ENCODE measurements at places on chromosomes 3 and 15.

DNA sequence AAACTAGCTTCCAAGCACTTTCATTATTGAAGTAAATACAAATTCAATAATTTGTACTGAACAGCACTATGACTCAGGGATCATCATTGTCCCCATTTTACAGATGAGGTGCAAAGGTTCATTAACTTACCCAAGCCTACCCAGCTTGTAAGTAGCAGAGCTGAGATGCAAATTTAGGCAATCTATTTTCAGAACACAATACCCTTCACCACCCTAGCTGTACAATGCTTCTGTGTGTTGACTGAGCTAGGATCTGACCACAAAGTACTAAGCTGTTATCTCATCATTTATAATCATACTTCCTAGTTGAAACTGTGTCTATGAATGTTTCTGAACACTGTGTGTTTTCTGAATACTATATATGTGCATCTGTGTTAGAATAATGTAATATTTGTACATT, 3.2 kb upstream of the ILDR1 start:
- DNase-seq: no peak

GRCh38 chr3:20905210-20905805, 719.3 kb upstream of the SGO1 start:
- no peak for DNase-seq

DNA sequence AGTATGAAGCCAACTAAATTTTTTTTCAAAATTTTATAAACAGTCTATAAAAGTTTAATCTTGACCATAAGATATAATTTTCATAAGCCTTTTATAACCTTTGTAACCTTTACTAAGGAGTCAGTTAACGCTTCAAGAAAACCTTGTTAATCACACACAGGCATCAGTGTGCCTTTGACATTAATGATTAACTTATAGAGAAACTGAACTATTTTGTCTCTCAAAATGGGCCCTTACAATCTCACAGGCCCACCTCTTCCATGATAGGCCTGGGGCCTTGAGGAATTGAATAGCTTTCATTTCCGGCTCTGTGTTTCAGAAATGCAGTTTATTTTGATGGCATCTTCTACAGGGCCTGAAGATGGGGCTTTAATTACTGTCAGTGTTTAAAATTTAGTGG, 70.1 kb downstream of the CD200 start:
- no peak for DNase-seq

DNA sequence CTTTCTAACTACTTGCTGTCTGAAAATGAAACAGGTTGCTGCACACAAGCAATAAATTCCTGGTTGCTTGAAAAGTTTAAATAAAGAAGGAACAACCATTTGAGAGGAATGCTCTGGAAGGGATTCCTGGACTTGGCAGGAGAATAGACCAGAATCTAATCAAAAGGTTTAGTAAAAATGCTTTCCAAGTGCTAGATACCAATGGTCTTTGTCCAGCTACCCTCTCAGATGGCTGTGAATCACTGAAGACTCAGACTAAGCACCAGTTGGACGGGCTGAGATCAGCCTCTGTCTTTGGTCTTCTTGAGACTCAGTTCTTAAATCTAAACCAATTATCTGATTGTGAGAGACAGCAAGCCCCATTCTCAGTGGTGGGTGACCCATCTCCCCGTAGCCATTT, 27.7 kb upstream of the LPP start:
- peak; percentile 25 for DNase-seq

GRCh38 chr15:60130398-60130797, 126.3 kb downstream of the FOXB1 start:
- no peak for DNase-seq

DNA sequence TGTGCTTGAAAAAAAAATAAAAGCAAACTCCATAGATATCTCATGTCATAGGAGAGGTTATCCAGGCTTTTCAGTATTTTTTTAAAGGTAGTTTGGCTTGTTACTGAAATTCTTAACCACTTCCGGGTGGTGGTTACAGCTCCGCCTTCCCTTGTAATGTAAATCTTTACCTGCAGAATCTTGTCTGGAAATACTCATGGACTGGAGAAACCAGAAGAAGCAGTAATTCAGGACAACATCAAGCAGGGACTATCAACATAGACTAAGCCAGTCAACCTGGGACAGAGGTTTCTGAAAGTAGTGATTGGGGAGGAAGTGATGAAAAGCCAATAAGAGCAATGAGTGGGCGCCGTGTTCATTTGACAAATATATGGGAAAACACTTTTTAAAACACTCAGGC, 78.9 kb upstream of the SKOR1 start:
- DNase-seq: no peak

GRCh38 chr15:101496198-101496986, 6.9 kb upstream of the PCSK6 start:
- DNase-seq: no peak

DNA sequence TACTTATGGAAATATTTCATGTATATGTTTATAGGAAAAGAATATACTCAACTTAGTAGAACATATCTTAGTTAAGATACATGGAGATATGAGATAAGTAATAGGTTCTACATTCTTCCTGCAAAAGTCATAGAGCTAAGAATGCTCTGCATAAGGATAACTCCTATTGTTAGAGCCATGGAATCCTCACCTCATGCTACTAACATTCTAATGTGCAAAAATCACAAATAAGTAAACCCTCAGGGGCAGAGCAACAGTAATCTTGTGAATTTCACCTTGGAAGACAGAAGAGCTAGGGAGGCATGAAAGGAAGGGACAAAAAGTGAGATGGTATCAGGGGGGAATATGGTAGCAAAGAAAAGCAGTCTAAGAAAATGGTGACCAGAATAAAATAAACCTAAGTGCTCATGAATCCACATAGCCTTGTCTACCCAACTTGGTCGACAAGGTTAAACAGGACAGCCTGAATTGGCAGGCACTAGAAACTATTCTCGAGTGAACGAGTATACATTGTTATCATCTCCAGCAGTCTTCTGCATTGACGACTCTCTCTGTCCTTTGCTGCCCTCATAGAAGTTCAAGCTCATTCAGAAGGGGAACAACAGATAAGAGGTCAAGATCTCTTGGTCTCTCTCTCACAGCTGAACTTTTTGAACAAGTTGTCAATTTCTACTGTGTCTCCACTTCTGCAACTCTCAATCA, 52.8 kb downstream of the XRN1 start:
- DNase-seq: no peak

DNA sequence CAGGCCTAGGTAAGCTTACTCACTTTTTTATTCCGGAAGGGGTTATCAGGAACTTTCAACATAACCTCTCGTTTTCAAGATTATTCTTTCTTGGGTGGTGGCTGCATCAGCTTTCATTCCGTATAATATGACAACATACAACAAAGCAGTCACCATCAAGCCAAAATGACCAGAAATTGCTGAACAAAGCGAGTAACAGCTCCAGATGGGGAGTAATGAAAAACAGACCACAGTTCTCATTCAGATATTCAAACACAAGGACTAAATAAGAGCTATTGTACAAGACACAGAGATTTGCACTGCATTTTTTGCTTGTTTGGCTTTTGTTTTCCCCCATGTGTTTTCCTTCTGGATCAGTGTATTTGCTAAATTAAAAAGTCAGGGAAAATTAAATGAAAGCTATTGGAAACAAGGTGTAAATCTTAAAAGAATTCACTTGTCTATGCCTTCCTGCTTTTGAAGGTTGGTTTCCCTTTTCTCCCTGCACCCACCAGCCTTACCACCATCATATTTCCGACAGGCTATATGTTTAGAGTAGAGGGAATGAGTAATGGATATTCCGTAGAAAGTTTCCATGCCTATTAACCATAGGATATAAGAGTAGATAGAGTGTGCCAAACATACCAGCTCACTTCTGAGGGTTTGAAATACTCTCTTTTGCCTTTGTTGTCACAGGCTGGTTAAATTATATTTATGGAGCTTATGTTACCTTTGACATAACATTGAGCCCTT, 213.6 kb downstream of the RBMS3 start:
- DNase-seq: no peak
